ENCODE measurements at places on chromosomes 7 and 10. TPM values are rescaled to one million over a fixed set of nuclear protein-coding genes. Genes with fewer than 3 reads are reported as not detected.

Gene SLIT1
- 0.20 TPM for total RNA-seq

Gene CDNF
- total RNA-seq, result 0.71 TPM

Gene STK32C
- 18.2 TPM for total RNA-seq

Gene CYP3A4
- not detected for total RNA-seq

Gene NT5C2
- 95.3 TPM for total RNA-seq

Gene RAB19
- 5.1 TPM for total RNA-seq

Gene OR13A1
- total RNA-seq, result not detected

Gene C7orf33
- not detected for total RNA-seq

Data from left lung (tissue), 14 donors.